ENCODE measurements at places on chromosomes 2 and 18.
A peak's percentile ranks its signal among the peaks of the same experiment; 100 is the strongest.

DNA sequence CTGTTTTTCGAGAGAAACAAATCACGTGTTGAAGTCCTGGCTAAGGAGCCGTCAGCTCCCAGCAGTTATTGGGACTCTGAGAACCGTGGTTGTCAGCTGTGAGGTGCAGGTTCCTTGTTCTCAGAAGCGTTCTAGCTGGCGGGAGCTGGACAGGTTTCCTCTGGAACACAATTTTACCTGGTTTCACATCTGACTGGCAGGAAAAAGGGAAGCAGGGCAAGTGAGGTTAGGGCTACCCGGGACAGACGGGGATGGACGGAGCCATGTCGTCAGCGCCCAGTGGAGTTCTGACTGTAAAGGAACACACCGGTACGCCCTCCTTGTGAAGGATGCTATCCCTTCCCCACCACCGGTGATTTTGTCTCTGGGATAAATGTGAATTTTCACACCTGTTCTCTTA lies 26.1 kb downstream of the ITGB1BP1 start:
- DNase-seq: no peak

GRCh38 chr2:172445851-172446250 lies 18.5 kb downstream of the ITGA6 start:
- DNase-seq: no peak

DNA sequence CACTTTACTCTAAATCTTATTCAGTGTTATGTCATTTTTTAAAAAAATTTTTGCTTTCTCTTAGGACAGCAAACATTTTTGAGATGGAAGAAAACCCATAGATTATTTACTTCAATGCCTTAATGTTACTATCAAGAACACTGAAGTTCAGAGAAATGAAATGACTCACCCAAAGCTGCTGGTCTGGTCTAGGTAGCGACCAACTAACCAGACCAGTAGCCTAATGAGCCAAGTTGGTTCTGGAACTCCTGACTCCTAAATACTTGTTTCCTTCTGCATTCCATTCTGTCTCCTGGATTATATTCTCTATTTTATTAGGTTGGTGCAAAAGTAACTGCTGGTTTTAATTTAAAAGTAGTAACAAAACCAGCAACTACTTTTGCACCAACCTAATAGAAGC lies 35.4 kb downstream of the SLC8A1 start:
- no peak for DNase-seq

- DNase-seq: peak; percentile 73
Observed at GRCh38 chr2:121080013-121080772, 204.8 kb downstream of the TFCP2L1 start.

GRCh38 chr2:149768320-149768799 lies 180.8 kb upstream of the MMADHC start:
- peak; percentile 91 for DNase-seq

GRCh38 chr18:1361936-1362335 lies 457.3 kb downstream of the ADCYAP1 start:
- DNase-seq: no peak

DNA sequence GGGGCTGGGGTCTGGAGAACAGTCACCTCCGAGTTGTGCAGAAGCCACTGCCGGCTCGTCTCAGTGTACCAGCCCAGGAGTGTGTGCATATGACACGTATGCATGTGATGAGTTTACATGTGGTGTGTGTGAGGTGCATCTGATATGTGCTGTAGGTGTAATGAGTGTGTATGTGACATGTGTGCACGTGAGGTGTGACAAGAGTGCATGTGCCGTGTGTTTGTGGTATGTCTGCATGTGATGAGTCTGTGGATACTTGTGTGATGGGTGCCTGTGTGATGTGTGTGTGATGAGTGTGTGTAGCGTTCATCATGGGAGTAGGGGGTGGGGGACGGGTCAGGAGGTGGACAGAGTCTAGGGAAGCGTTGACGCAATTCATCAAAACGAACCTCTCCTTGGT lies 12.8 kb downstream of the NTSR2 start:
- DNase-seq: no peak

- peak; percentile 57 for DNase-seq
Observed at GRCh38 chr2:29281086-29281915, 166.1 kb downstream of the CLIP4 start.

DNA sequence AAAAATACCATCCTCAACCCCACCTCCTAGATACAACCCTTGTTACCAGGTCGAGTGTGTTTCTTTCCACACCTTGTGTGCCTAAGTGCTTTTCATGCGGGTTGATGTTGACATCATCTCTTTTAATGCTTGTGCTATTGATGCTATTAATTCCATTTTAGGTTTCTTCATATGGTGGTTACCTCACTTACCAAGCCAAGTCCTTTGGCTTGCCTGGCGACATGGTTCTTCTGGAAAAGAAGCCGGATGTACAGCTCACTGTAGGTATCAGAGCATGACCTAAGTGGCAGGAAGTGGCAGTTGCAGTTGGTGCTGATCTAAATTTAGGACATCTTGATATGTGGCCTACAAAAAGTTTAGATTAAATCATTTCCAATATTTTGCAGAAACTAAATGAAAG lies 149.9 kb upstream of the TTC39C start:
- no peak for DNase-seq
